ENCODE measurements at places on chromosomes 6 and 20.

DNA sequence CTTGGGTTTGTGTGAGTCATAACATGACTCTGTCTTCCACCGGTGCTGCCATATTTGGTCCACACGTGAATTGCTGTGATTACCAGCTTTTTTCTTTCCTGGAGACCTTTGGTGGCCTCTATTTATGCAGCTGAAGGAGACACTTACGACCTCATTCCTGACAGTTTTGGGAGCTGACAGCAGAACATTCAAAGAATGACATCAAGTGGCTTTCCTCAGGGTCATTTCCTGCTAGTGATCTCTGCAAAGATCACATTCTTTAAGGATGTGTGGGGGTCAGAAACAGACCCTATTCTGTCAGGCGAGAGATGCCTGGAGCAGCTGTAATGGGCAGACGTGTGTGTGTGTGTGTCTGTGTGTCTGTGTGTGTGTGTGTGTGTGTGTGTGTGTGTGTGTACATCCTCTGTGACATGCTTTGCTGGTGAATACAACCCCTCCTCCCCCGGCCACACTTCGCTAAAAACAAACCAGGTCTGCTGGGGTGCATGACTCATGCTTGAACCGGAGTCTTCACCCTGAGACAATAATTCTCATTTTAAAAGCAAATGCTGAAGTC, 115.6 kb downstream of the TMEM170B start:
- peaks cover 7% of the 10 kb centered on the region for H3K4me1 ChIP-seq
- no peaks in the 10 kb centered on the region for H3K27me3 ChIP-seq
- peak; percentile 8 for DNase-seq
- no peak overlapping the region for H3K27ac ChIP-seq
- H3K36me3 ChIP-seq: no peaks in the 10 kb centered on the region

- H3K27me3 ChIP-seq: no peaks in the 10 kb centered on the region
- H3K27ac ChIP-seq: no peak overlapping the region
- DNase-seq: no peak
- H3K4me3 ChIP-seq: no peak overlapping the region
- peaks cover 5% of the 10 kb centered on the region for H3K4me1 ChIP-seq
These were observed 50.0 kb downstream of the CDH26 start for GRCh38 chr20:60008130-60008808.

DNA sequence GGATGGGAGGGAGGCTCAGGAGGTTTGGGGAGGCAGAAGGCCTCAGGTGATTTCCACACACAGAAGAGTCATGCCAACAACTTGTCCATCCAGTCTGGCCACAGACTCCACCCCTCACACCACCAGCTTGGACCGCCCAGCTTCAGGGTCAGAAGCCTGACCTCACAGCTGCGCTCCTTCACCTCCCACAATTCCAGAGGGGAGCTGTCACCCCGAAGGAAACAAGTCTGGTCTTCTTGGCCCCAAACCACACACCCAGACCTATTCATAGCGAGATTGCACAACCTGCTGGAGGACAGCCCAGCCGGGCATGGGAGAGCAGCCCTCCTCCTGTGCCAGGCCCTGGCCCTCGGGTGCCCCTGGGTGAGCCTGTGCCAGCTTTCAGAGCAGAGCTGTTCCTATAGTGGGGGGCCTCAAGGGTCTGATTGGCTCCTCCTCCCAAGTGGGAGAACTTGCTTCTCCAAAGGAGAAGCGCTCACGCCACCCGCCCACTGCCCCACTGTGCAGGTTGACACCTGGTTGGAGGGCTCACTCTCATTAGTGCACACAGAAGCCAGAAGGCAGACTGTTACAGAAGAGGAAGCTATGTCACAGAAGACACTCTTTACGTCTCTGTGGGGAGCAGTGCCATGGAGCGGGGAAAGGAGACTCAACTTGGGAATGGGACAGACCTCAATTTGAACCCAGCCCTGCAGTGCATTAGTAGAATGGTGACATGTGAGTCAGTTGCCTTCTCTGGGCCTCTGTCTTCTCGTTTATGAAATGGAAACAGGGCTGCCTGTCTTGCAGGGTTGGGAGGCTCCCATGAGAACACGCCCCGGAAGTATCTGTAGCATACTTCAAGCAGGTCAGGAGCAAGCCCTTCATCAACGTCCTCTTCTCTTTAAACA, 128.8 kb downstream of the FOXO3 start:
- no peaks in the 10 kb centered on the region for H3K27me3 ChIP-seq
- H3K4me3 ChIP-seq: no peak overlapping the region
- no peak for DNase-seq
- no peak overlapping the region for H3K27ac ChIP-seq
- H3K36me3 ChIP-seq: no peaks in the 10 kb centered on the region

DNA sequence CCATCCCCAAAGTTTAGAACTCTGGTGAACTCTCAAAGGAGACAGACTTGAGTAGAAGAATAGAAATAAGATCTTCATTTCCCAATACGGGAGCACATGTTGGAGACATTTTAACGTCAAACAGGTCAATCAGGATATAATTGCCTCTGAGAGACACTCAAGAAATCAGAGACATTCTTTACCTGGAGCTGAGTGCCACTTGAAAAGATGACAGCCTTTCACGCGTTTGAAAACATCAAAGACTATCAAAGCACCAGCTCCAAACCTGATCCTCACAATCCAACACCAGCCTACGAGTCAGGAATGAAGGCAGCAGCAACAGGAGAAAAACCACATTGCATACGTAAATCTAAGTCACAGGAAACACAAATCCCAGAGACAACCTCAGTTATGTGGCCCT, 571.5 kb upstream of the CDH4 start:
- no peak overlapping the region for H3K4me3 ChIP-seq
- no peak overlapping the region for H3K27ac ChIP-seq
- no peak for DNase-seq
- no peaks in the 10 kb centered on the region for H3K4me1 ChIP-seq
- no peaks in the 10 kb centered on the region for H3K36me3 ChIP-seq
- no peaks in the 10 kb centered on the region for H3K27me3 ChIP-seq

- no peak overlapping the region for H3K4me3 ChIP-seq
- DNase-seq: no peak
- H3K27me3 ChIP-seq: peaks cover 25% of the 10 kb centered on the region
- no peaks in the 10 kb centered on the region for H3K4me1 ChIP-seq
- no peak overlapping the region for H3K27ac ChIP-seq
These were observed 187.3 kb downstream of the ERMARD start for GRCh38 chr6:169938731-169939130.

DNA sequence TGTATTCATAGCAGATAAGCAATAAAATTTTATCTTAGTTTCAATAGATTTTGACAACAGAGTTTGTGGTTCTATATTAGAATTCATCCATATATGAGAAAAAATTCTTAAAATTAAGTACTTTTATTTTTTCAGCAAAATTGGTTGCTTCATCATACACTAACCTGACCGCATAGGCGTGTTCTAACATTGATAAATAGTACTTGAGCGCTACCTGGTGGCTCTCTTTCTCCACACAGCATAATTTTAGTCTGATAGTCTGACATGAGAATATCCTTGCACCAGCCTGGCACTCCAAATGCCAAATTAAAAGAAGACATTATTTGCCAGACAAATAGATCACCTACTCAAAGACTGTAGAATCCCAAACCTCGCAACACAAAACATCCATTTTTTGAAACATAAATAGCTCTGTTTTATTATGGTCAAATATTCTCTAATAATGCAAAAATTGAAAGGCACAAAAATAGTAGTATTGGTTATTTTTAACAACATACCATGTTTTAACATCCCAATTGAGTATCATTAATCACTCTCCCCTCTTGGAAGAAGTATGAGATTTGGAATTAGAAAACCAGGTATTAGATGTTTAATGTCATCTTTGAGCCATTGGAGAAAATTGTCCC, 33.0 kb upstream of the FILIP1 start:
- H3K4me3 ChIP-seq: no peak overlapping the region
- peak; percentile 6 for DNase-seq
- no peak overlapping the region for H3K27ac ChIP-seq
- no peaks in the 10 kb centered on the region for H3K27me3 ChIP-seq

GRCh38 chr6:125031385-125031784, 69.1 kb downstream of the RNF217 start:
- H3K4me3 ChIP-seq: no peak overlapping the region
- H3K27ac ChIP-seq: no peak overlapping the region
- no peaks in the 10 kb centered on the region for H3K36me3 ChIP-seq

GRCh38 chr20:21101932-21102575, 4.1 kb downstream of the LINC00237 start:
- peak overlapping the region; percentile 60 for H3K4me3 ChIP-seq
- peaks cover 36% of the 10 kb centered on the region for H3K4me1 ChIP-seq
- H3K27me3 ChIP-seq: peaks cover 95% of the 10 kb centered on the region
- peak; percentile 41 for DNase-seq
- H3K27ac ChIP-seq: no peak overlapping the region
- no peaks in the 10 kb centered on the region for H3K36me3 ChIP-seq

DNA sequence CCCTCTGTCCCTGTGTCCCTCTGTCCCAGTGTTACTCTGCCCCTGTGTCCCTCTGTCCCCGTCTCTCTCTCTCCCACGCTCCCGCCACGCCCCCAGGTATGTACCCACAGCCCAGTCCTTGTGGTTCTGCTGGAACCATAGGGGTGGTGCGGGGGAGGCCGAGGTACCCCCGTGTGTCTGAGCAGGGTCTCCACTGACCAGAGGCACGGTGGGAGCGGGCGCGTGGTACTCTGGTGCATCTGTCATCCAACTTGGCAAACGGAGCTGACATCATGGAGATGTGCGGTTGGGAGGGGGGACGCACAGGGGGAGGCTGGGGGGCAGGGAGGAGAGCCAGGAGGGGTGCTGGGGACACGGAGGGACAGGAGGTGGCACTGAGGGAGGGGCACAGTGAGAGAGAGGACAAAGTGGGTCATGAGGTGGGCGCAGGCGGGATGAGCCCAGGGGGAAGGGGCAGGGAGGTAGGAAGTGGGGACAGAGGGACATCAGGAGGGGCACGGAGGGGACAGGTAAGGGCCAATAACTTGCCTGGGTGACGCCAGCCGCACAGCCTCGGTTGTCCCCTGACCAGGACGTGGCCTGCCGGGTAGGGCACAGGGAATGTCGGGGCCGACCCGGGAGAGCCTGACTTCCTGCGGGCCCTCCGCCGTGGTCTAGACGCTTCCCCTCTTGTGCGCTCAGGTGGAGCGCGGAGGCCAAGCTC, 163.6 kb upstream of the PDE10A start:
- no peaks in the 10 kb centered on the region for H3K36me3 ChIP-seq
- H3K4me1 ChIP-seq: no peaks in the 10 kb centered on the region
- H3K27me3 ChIP-seq: no peaks in the 10 kb centered on the region

- DNase-seq: no peak
- no peaks in the 10 kb centered on the region for H3K27me3 ChIP-seq
- no peaks in the 10 kb centered on the region for H3K36me3 ChIP-seq
These were observed 15.7 kb downstream of the SASH1 start for GRCh38 chr6:148358196-148358785.

GRCh38 chr20:11352041-11352440, 565.7 kb upstream of the BTBD3 start:
- no peaks in the 10 kb centered on the region for H3K36me3 ChIP-seq
- H3K27me3 ChIP-seq: no peaks in the 10 kb centered on the region
- H3K27ac ChIP-seq: no peak overlapping the region
- no peak overlapping the region for H3K4me3 ChIP-seq
- DNase-seq: no peak

- no peak for DNase-seq
- H3K27me3 ChIP-seq: no peaks in the 10 kb centered on the region
- no peaks in the 10 kb centered on the region for H3K36me3 ChIP-seq
- H3K4me1 ChIP-seq: no peaks in the 10 kb centered on the region
- no peak overlapping the region for H3K4me3 ChIP-seq
These were observed 198.9 kb upstream of the SSTR4 start for GRCh38 chr20:22836211-22836610.

DNA sequence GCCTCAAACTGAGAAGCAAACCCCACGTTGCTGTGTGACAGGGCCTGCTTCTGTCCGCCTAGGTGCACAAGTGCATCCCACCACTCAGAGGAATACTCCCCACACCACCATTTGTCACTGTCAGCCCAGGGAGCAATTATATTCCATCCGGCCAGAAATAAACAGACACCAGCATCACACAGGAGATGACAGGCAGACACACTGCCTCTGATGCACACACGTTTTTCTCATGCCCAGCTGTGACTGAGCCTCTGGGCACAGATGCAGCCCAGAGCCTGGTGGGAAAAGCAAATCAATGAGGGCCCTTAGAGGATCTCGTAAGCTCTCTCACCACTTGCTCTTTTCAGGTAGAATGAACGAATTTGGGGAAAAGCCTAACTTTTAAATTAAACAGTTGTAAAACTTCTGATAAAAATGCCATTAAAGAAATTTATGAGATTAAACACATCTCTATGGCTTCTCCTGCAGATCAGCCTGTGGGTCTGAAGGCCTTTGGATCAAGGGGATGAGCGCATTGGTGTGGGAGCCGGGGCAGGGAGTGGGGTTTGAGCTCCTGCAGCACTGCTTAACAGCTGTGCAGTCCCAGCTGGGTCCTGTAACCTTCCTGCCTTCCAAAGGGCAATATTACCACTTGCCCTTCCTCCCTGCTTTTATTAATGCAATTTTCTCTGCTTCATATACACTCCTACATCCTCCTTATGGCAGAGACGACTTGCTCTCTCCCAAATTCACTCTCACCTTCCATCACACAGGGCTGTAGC, 624.3 kb downstream of the PTPRT start:
- no peak for DNase-seq
- no peaks in the 10 kb centered on the region for H3K36me3 ChIP-seq
- H3K27ac ChIP-seq: no peak overlapping the region
- no peaks in the 10 kb centered on the region for H3K4me1 ChIP-seq

- H3K36me3 ChIP-seq: no peaks in the 10 kb centered on the region
- peak overlapping the region; percentile 52 for H3K27ac ChIP-seq
- no peak overlapping the region for H3K4me3 ChIP-seq
- peaks cover 3% of the 10 kb centered on the region for H3K4me1 ChIP-seq
- H3K27me3 ChIP-seq: no peaks in the 10 kb centered on the region
These were observed 20.4 kb upstream of the MEP1A start for GRCh38 chr6:46772762-46773161.

- H3K4me1 ChIP-seq: no peaks in the 10 kb centered on the region
- no peak overlapping the region for H3K4me3 ChIP-seq
- H3K27ac ChIP-seq: no peak overlapping the region
These were observed 7.6 kb downstream of the GSS start for GRCh38 chr20:34948030-34948429.

DNA sequence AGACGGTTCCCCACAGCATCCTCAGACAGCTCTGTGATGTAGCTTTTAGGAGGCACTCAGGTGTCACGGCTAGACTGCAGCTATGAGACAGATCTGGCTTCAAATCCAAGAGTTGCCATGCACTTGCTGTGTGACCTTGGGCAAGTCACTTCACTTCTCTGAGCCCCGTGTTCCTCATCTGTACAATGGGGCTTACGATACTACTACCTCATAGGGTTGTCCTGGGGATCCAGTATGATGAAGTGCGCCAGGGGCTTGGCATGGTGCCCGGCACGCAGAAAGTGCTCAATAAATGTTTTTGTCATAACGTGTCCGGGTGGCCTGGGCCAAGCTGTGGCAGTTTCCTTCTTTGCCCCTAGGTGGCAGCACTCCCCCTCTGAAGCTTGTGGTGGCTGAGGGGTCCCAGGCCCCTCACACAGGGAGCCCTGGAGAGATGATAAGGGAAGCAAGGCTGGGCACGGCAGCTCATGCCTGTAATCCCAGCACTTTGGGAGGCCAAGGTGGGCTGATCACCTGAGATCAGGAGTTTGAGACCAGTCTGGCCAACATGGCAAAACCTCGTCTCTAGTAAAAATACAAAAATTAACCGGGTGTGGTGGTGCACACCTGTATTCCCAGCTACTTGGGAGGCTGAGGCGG, 19.1 kb upstream of the CHMP4B start:
- no peak overlapping the region for H3K4me3 ChIP-seq
- H3K4me1 ChIP-seq: peaks cover 7% of the 10 kb centered on the region
- no peak for DNase-seq
- H3K27me3 ChIP-seq: no peaks in the 10 kb centered on the region
- no peak overlapping the region for H3K27ac ChIP-seq

- H3K4me1 ChIP-seq: peaks cover 22% of the 10 kb centered on the region
- H3K36me3 ChIP-seq: no peaks in the 10 kb centered on the region
- H3K27ac ChIP-seq: peak overlapping the region; percentile 78
- no peaks in the 10 kb centered on the region for H3K27me3 ChIP-seq
- H3K4me3 ChIP-seq: no peak overlapping the region
- no peak for DNase-seq
These were observed 121.7 kb downstream of the BCAS1 start for GRCh38 chr20:53948383-53949318.
